ENCODE measurements at places on chromosomes 5 and 9.

DNA sequence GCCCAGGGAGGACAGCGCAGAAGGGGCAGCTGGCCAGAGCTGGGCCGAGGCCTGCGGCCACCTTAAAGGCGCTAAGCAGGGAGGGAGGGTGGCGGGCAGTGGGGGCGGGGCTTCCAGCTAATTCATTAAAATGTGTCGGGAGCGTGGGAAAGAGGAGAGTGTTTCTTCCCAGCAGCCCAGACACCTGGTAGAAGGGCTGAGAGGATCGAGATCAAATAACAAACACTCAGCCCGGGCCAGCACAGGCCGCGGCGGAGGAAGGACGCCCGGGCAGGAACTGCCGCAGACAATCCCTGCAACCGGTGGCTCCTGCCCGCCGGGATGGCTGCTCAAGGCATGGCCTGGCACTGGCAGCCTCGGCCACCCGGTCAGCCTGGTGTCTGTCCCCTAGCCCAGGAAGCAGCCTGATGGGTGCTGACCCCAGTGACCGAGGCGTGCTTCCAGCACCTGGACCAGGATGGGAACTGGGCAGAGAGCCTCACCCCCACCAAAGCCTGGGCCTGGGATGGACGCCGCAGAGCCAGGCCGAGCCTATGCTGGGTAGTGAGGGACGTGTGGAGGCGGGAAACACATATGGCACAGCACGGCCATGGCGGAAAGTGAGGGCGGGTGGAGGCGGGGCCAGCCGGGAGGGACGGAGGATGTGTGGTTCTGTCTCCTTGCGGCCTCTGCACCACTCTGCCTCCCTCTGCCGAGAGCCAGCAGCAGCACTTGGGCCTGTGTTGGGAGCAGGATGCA lies 3.2 kb upstream of the NRARP start:
- DNase-seq = peak; percentile 81

GRCh38 chr9:118108971-118109370 lies 404.8 kb downstream of the TLR4 start:
- DNase-seq = no peak

- DNase-seq = no peak
Measured at GRCh38 chr9:103037508-103038477, 42.7 kb downstream of the CYLC2 start.

- DNase-seq = no peak
Measured at GRCh38 chr9:101594796-101595195, at the start of gene PPP3R2. TSS of gene PPP3R2 (minus strand) at chr9:101594969. CDS start at chr9:101594921, 48 bp downstream.

DNA sequence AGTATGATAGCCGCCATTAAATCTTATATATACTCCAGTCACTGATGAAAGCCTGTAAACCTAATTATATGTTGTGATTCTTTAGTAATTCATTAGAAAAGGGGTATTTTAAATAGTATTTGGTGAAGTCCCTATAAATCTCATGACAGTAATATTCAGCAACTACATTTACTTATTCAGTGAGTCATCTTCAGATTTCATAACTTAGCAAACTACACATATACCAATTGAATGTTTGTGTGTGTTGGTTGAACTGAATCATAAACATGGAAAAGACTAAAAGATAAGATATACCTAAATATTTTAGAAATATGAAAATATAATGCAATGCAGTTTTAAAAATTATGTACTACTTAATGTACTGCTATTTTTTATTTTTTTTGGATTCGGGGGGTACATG lies 1050.4 kb downstream of the MAT2B start:
- no peak for DNase-seq

DNA sequence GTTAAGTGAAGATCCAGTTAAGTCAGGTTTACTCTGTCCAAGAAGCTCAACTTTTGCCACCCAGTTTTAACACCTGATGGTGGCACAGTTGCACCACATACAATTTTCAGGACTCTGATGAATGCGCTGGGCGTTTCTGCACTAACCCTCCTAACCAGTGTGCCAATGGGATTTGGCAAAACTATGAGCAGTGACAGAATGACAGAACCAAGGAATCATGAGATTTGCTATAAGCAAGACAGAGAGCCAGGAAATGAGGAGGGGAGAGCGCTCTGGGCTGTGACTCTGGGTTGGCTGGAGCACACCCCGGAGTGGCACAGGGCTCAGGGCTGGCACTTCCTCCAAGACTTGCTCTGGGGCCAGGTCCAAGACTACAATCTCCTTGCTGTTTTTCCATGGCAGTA lies 84.1 kb downstream of the SH3PXD2B start:
- no peak for DNase-seq

DNA sequence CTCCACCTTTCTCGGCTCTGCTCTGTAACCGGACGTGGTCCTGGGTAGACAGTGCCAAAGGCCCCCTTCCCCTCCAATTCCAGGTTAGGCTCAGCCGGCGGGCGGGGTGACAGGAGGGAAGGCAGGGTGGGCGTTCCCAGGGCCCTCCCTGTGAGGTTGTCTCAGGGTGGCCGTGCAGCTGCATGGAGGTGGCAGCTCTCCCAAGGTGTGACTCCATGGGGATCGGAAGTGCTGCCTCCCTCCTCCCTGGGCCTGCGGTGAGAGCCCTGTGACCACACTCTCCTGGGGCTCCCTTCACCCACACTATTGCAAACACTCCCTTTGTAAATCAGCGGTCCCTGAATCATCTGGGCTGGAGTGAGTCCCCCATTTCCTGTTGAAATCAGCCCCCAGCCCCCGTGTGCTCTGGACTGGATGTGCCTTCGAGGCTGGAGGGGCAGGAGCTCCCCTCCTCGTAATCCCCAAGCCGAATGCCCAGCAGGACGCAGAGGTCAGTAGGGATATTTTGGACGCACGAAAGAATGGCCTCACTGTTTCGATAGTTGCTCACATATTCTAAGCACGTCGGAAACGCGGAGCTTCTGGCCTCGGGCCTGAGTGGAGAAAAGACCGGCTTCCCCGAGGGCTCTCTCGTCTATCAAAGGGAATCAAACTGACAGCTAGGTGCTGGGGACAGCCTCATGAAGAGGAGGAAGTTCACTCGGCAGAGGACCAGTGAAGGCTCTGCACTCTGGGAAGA lies 107.6 kb upstream of the COL5A1 start:
- DNase-seq = no peak

- DNase-seq = no peak
Measured at GRCh38 chr9:87063871-87064270, 116.6 kb upstream of the GAS1 start.

GRCh38 chr5:148873690-148874485 lies 47.5 kb downstream of the ADRB2 start:
- DNase-seq = no peak

- no peak for DNase-seq
Measured at GRCh38 chr5:113909782-113910181, 396.3 kb downstream of the YTHDC2 start.

DNA sequence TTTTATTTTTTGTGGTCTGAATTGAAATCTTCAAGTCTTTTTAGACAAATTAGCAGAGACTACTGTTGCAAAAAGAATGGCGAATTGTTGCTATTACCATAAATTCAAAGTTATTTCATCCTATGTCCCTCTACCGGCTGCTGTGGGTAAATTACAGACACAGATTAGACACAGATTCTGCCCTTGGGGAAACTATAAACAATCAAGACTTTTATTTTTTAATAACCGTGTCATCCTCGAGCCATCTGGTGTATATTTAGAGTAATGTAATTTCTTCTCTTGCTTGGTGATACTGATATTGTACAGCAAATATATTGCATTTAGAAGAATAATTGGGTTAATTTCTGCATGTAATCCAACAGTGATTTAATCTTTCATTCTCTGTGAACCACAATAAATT lies 228.0 kb upstream of the ADAMTSL1 start:
- no peak for DNase-seq

DNA sequence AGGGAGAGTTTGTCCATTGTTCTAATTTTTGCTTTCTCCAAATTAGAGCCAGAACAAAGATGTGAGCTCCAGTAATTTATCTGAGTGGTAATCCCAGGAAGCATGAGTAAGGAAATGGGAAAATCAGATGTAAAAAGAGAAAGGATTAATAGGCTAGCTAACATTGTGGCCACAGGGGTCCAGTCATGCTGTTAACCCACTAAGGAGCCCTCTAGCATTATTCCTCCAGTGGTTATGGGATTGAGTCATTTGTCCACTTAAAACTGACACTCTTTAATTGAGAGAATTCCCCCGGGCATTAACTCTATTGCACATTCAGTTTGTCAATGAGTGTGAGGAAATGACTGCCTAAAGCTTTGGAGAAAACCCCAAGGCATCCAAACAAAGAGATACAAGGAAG lies 700.3 kb upstream of the TYRP1 start:
- no peak for DNase-seq

- no peak for DNase-seq
Measured at GRCh38 chr9:129080298-129080600, 662 bp upstream of the DOLPP1 start.

GRCh38 chr5:87433945-87434344 lies 21.2 kb upstream of the CCNH start:
- DNase-seq = no peak

DNA sequence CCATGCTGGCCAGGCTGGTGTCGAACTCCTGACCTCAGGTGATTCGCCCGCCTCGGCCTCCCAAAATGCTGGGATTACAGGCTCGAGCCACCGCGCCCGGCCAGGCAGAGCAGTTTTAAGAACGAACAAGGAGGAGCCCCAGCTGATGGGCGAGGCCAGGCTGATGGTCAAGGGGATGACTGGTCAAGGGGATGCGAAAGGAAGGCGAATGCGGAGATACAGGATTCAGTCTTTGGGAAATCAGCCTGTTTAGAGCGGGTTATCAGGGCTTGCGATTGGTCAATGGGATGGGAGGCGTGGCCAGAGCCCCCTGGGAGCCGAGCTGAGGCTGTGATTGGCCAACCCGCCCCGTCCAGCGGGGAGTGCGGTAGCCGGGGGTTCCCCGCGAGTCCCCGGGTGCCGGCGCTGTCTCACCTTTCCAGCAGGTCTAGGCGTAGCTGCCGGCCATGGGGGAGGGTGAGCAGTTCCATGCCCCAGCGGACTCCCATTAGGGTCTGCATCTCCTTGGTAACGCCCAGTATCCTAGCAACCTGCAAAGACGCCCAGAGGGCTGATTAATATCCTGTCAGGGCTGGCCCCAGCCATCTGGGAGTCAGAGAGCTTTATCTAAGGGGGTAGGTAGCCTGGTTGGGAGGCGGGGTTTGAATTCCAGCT lies 7.5 kb upstream of the TOR2A start:
- DNase-seq = no peak
